ENCODE measurements at places on chromosomes 1 and 21.

- H3K36me3 ChIP-seq, result no peaks in the 10 kb centered on the region
- no peaks in the 10 kb centered on the region for H3K27me3 ChIP-seq
- H3K4me1 ChIP-seq, result no peaks in the 10 kb centered on the region
- DNase-seq, result no peak
- no peak overlapping the region for H3K27ac ChIP-seq
Measured at GRCh38 chr21:35159881-35160280, 110.8 kb upstream of the RUNX1 start.

DNA sequence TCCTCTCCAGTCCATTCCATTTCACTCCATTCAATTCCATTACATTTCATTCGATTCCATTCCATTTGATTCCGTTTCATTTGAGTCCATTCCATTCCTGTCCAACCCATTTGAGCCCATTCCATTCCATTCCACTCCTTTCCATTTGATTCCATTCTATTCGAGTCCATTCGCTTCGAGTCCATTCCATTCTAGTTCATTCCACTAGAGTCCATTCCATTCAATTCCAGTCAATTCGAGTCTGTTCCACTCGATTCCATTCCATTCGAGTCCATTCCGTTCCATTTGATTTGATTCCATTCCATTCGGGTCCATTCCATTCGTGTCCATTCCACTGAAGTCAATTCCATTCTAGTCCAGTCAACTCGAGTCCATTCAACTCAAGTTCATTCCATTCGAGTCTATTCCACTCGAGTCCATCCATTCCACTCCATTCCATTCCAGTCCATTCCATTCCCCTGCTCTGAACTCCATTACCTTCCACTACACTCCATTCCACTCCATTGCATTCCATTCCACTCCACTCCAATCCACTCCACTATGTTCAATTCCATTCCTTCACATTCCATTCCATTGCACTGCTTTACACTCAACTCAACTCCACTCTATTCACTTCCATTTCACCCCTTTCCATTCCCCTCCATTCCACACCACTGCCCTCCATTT lies 2569.4 kb upstream of the TPTE start:
- H3K27ac ChIP-seq, result no peak overlapping the region
- DNase-seq, result no peak
- H3K4me3 ChIP-seq, result no peak overlapping the region
- no peaks in the 10 kb centered on the region for H3K27me3 ChIP-seq
- peaks cover 69% of the 10 kb centered on the region for H3K36me3 ChIP-seq
- no peaks in the 10 kb centered on the region for H3K4me1 ChIP-seq

- H3K4me3 ChIP-seq, result no peak overlapping the region
- H3K27ac ChIP-seq, result peak overlapping the region; percentile 17
- peaks cover 24% of the 10 kb centered on the region for H3K4me1 ChIP-seq
- no peaks in the 10 kb centered on the region for H3K36me3 ChIP-seq
Measured at GRCh38 chr1:62336995-62337705, 17.9 kb upstream of the KANK4 start.

GRCh38 chr1:193685986-193686385 lies 499.6 kb upstream of the B3GALT2 start:
- peaks cover 14% of the 10 kb centered on the region for H3K4me1 ChIP-seq
- no peaks in the 10 kb centered on the region for H3K27me3 ChIP-seq
- DNase-seq, result no peak

GRCh38 chr21:41364308-41364707 lies 2.5 kb downstream of the MX2 start:
- DNase-seq, result no peak
- H3K27me3 ChIP-seq, result peaks cover 15% of the 10 kb centered on the region
- peaks cover 4% of the 10 kb centered on the region for H3K4me1 ChIP-seq
- H3K4me3 ChIP-seq, result no peak overlapping the region
- H3K27ac ChIP-seq, result no peak overlapping the region

DNA sequence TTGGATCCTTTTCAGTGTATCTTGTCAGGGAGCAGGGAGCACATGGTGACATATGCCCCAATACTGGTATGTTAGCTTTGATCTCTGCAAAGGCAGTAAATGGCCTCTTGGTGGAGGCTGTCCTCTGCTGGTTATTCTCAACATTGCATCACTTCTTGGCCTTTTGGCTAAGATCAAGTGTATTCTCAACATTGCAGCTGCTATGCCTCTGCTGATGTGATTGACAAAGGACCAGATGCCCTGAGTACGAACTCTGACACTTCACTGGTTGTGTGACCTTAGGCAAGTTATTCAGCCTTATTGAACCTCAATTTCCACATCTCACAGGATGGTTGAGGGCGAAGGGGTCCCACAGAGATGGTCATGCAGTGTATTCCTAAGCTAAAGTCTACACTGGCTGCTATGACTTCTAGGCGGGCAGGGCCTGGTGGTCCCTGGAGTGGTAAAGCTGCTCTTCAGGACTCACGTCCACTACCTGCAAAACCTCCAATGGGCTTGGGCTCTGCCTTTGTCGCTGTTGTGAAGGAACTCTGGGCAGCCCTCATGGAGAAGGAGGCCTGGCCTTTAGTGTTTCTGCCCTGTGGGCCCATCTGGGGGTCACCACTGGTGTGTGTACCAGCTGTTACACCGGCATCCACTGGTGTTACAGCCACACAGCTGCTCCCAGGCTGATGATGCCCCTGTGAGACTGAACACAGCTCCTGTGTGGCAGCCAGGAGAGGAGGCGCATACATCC lies 64.8 kb downstream of the DNTTIP2 start:
- no peak overlapping the region for H3K4me3 ChIP-seq
- H3K27me3 ChIP-seq, result no peaks in the 10 kb centered on the region
- H3K36me3 ChIP-seq, result no peaks in the 10 kb centered on the region

- H3K4me3 ChIP-seq, result no peak overlapping the region
- H3K27me3 ChIP-seq, result no peaks in the 10 kb centered on the region
- no peak overlapping the region for H3K27ac ChIP-seq
- H3K4me1 ChIP-seq, result no peaks in the 10 kb centered on the region
- no peaks in the 10 kb centered on the region for H3K36me3 ChIP-seq
Measured at GRCh38 chr1:238562341-238562740, 671.6 kb upstream of the ZP4 start.

DNA sequence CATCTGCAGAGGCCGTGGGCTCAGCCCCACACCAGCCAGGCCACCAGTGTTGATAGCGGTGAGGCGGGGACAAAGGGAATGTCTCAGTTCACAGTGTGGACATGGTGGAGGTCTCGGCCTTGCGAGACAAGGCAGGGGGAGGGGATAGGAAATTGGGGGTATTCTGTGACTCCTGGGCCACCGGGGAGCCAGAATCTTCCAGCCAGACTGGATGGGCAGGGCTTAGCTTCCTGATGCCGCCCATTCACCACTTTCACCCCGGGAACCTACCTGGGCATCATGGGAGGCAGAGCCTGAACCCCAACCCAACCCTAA lies 5.1 kb downstream of the LRRC3 start:
- H3K4me3 ChIP-seq, result no peak overlapping the region
- DNase-seq, result no peak
- H3K36me3 ChIP-seq, result peaks cover 2% of the 10 kb centered on the region
- H3K27me3 ChIP-seq, result no peaks in the 10 kb centered on the region

Measured in mesothelial cell of epicardium (in vitro differentiated cells).